MG63 (cell line): ENCODE measurements at places on chromosomes 16 and 17.

- no peak for DNase-seq
Observed at GRCh38 chr17:6145946-6146345, 75.8 kb downstream of the WSCD1 start.

GRCh38 chr17:70168977-70169708 lies at the start of gene KCNJ2:
Gene KCNJ2 (plus strand): TSS chr17:70169532. CDS start chr17:70175040, 5,508 bp downstream.
- DNase-seq = peak; percentile 94

DNA sequence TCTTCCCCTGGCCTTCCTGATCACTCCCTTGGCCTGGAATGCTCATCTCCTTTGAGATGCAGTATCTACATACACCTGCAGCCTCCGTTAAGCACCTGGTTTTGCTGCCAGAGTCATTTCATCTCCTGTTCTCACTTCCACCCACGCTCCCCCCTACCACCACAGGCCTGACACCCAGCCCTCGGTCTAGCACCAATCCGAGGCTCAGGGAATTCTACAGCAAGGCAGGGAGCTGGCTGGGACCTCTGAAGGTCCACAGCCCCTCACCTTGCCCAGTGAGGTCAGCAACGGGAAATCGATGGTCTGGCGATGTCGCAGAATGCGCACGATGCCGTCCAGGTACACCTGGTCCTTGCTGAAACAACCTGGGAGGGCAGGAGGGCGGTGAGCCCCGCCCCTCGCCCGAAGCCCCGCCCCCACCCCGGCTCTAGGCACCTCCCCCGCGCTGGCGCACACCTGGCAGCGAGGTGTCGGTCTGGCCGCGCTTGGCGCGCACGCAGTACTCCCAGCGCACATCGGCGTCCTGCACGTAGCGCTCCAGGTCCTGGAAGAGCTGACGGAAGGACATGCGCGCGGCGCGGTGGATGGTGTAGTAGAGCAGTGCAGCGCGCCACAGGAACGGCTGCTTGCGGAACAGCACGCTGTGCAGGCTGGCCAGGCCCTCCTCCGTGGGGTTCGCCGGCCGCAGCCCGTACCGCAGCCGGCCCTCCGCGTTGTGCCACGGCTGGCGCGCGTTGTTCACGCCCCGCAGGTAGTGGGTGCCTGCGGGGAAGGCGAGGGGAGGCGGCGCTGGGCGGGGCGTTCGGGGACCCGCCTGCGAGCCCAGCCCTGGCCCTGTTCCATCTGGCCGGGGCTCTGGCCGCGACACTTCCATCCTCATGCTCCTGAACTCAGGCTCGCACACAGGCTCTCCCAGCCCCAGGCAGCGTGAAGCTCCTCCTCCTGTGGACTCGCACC lies 5.7 kb downstream of the MATCAP1 start:
- no peak for DNase-seq

DNA sequence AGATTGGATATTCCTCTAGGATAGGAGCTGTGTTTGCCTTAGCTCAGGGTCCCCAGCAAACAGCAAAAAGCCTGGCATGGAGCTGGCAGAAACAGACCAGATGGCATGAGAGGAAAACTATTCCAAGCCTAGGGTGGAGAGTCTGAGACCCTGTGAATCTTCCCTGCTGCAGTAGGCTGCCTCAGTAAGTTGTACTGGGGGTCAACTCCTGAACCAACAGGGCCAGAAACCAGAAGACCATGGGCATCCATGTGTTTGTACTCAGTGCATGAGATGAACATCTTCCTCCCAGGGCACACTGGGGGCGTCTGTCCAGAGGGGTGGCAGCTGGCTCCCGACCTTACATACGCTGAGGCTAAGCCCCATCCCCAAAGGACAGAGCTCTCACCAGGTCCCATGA lies 214.4 kb downstream of the C16orf78 start:
- DNase-seq = no peak

DNA sequence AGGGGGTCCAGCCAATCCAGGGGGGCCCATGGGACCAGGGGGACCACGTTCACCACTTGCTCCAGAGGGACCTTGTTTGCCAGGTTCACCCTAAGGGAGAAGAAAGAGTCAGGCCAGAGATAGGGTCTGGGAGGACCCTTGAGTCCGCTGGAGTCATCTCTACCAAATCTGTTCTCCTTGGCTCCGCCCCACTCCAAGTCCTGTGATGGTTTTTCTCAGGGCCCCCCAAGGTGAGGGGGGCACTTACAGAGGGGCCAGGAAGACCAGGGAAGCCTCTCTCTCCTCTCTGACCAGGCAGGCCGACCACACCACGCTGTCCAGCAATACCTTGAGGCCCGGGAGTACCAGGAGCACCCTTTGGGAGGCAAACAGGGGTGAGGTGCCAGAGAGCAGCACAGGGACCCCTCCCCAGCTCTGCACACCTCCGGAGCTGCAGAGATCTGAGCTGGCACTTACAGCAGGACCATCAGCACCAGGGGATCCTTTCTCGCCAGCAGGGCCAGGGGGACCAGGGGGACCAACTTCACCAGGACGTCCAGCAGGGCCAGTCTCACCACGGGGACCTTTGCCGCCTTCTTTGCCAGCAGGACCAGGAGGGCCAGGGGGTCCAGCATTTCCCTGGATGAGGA lies 12.4 kb downstream of the COL1A1 start:
- DNase-seq = no peak

DNA sequence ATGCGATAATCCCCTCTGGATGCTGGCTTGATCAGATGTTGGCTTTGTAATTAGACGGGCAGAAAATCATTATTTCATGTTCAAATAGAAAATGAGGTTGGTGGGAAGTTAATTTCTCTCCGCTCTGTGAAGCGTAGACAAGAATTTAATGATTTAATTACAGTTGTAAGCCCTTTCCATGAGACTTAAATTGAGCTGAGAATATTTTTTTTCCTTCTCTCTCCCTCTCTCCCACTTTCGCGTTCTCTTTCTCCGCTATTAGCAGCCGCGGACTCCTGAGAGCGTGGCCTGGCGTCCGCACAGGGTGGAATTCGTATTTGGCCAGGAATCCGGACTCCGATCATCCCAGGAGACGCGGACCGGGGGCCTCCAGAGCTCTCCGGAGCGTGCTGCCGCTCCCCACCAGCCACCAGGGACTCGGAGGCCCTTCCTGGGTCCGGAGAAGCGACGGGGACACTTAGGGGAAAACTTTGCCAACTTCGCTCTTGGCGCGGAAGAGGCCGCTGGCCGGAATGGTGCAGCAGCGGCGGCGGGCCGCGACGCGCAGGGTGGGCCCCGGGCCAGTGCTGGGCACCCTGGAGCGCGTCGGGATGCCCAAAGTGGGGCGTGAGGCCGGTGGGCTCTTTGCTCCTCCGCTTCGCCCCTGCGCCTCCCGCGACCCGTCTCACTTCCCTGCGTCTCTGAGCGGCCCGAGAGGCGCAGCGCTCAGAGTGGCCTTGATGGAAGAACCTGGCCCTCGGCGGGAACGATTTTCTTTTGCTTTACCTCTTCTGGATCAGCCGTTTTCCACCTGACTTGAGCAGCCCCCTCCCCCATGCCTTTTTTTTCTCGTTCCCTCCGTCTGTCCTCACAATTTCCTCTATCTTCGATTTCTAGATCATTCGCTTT lies 3.6 kb upstream of the IRX3 start:
- DNase-seq = no peak

DNA sequence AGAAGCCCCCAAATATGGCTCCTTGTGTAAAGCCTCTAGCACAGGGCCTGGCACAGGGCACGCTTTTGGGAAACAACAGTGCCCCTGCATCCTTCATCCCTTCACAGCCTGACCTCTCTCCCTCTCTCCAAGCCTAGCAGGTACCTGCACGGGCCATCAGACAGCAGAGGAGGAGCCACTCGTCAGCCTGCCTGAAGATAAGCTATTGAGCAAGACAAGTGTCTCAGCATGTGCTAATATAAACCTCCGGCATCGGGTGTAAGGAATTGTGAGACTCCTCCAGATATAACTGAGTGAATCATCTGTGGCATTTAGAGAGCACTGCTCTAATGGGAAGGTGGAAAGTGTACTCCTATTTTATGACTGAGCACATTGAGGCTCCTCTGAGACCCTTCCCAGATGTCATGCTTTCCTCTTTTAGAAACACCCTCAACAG lies 38.3 kb downstream of the TBX4 start:
- peak; percentile 23 for DNase-seq

GRCh38 chr16:3748307-3748706 lies 31.0 kb upstream of the TRAP1 start:
- no peak for DNase-seq

- DNase-seq = no peak
Observed at GRCh38 chr16:72959301-72959996, 88.5 kb downstream of the ZFHX3 start.

DNA sequence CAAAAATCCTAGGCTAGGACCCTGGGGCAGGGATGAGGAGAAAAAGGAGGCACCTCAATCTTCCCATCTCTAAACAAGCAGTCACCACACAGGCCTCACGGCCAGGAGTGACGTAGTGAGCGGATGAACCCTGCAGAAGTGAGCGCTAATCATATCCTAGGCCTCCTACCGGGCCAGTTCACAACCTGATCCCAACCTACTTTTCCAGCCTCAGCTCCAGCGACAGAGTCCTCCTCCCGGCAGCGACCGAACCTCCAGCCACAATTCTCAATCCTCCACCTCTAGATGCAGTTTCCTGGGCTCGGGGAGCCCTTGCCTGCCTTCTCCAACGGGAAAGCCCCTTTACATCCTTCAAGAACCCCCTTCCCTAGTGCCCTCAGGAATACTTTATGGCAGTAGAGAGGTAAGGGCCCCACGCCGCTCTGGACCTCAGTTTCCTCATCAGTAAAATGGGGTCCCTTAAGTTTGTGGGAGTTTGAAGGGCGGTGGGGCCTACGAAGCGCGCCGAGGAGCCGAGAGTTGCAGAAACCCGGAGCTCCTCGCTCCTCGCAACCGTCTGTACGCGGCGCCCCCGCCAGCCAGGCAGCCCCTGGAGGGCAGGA lies 1.4 kb downstream of the ZNF668 start:
- peak; percentile 71 for DNase-seq

GRCh38 chr17:39339272-39339671 lies 62.2 kb downstream of the FBXL20 start:
- DNase-seq = no peak

DNA sequence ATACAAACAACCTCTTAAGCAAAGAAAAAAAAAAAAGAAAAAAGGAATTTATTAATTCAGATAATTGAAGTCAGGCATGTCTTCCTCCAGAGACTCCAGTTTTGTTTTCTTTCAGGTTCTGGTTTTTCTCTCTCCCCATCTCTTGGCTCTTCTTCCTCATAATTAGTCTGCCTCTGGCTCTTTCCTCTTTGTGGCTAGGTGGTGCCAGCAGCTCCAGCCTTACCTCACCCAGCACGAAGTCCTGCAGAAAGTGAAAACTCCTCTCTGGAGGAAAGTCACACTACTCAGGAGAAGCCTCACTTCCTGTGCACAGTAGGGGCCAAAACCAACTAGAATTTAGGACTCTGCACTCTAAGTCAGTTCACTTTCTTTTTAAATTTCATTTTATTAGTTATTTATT lies 10.3 kb upstream of the NFAT5 start:
- no peak for DNase-seq

DNA sequence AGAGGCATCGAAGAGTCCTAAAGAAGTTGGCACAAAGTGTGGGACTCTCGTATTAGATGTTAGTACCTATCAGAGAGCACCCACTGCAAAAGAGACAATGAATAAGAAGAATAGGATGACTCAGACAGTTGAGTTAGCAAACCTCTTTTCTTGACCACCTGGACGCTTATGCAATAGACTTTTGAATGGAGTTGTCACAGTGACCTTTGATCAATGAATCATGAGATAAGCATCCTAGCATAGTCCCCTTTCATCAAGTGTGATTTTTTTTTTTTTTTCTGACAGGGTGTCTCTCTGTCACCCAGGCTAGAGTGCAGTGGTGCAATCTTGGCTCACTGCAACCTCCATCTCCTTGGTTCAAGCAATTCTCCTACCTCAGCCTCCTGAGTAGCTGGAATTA lies 1417.9 kb upstream of the GOT2 start:
- DNase-seq = no peak

DNA sequence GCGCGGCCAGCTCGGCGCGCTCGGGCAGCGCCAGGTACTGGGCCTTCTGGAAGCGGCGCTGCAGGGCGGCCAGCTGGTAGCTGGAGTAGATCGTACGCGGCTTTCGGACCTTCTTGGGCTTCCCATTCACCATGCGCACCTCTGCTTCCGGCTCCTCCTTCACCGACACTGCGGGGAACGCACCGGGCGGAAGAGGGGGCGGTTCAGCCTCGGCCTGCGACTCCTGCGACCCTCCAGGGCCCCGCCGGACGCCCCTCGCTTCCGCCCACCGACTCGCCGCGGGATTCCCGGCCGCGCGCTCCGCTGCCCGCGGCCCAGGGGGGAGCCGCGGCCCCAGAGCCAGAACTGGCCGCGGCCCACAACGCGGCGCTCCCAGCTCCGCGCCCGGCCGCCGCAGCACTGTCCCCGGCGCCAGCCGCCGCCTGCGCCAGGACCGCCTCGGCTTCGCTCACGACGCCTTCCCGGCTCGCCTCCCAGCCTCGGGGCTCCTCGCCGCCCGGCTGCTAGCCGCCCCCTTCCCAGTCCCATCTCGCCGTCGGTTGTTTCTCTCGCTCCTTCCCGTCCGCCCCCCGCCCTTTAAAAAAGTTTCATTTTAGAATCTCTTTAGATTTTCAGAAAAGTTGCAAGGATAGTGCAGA lies 1.5 kb downstream of the DLX3 start:
- peak; percentile 50 for DNase-seq

- no peak for DNase-seq
Observed at GRCh38 chr16:20089246-20089965, 15.7 kb upstream of the GPR139 start.

- DNase-seq = no peak
Observed at GRCh38 chr17:30552994-30553566, 75.9 kb downstream of the GOSR1 start.

- DNase-seq = no peak
Observed at GRCh38 chr16:14460726-14461125, 169.3 kb downstream of the PARN start.

GRCh38 chr17:79750650-79751545 lies 20.2 kb downstream of the ENPP7 start:
- no peak for DNase-seq

GRCh38 chr17:80154166-80154565 lies 7.2 kb upstream of the EIF4A3 start:
- DNase-seq = no peak

GRCh38 chr16:85567101-85567866 lies 45.8 kb upstream of the GSE1 start:
- DNase-seq = no peak

GRCh38 chr16:49528866-49529288 lies 155.3 kb downstream of the C16orf78 start:
- no peak for DNase-seq

- no peak for DNase-seq
Observed at GRCh38 chr17:78235885-78236284, 4.5 kb downstream of the TMEM235 start.

GRCh38 chr17:19939993-19940721 lies 37.5 kb downstream of the AKAP10 start:
- no peak for DNase-seq

DNA sequence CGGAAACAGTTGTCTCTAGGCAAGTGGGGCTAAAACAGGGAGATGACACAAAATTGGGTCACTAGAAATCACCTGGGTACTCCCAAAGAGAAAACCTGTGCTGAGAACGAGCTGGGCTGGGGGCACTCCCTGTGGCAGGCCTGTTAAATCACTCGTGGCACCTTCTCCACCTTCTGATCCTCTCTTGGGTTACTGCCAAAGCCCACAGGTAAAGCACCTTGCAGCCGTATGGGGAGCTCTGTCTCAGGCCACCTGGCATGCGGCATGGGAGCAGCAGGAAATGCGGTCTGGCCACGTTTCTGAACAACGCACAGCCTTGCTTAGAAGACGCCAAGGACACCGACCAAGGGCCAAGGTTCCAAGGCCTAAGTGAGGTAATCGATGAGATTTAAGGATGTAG lies 21.5 kb upstream of the ICAM2 start:
- DNase-seq = no peak

- no peak for DNase-seq
Observed at GRCh38 chr16:17470182-17470907, 415 bp downstream of the XYLT1 start.

GRCh38 chr17:50044483-50044882 lies 11.4 kb upstream of the ITGA3 start:
- DNase-seq = no peak
